Glutamatergic neuron (in vitro differentiated cells): ENCODE measurements at places on chromosomes 2 and 18.

DNA sequence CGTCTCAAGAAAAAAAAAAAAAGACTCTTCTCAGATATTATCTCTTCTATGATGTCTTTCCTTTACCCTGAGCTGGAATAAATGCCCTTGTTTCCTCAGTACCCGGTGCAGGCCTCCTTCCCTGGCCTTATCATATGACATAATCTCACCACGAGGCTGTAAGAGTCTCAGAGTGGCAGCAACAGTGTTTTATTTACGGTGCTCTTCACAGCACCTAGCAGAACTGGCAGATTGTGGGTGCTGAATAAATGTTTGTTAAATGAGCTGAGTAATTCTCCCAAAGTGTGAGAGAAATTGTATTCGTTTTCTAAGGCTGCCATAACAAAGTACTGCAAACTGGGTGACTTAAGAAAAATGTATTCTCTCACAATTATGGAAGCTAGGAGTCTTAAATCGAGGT is 82.8 kb upstream of the CD28 start:
- DNase-seq: no peak

- no peak for DNase-seq
Observed at GRCh38 chr2:119536707-119537106, 7.5 kb upstream of the CFAP221 start.

- no peak for DNase-seq
Observed at GRCh38 chr2:238636269-238637073, 209.7 kb downstream of the ASB1 start.

DNA sequence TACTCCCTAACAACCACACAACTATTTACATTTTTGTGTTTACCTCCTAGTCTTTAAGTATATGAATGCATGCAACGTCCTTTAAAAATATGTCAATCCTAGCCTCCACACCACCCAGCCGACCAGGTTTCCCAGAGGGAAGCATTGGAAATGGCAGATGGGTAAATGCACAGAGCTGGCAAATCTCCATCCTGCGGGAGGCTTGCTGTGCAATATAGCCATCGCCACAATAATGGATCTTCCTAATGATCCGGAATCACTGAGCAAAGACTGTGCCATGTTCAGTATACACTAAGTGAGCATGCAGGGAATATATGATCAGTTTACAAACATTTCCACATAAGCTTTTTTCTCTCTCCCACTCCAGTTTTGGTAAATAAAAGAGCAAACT is 131.8 kb downstream of the NEDD4L start:
- DNase-seq: peak; percentile 40

GRCh38 chr2:132642415-132642814 is 27.6 kb downstream of the LYPD1 start:
- DNase-seq: no peak

- DNase-seq: no peak
Observed at GRCh38 chr18:7697306-7697705, 130.2 kb downstream of the PTPRM start.

DNA sequence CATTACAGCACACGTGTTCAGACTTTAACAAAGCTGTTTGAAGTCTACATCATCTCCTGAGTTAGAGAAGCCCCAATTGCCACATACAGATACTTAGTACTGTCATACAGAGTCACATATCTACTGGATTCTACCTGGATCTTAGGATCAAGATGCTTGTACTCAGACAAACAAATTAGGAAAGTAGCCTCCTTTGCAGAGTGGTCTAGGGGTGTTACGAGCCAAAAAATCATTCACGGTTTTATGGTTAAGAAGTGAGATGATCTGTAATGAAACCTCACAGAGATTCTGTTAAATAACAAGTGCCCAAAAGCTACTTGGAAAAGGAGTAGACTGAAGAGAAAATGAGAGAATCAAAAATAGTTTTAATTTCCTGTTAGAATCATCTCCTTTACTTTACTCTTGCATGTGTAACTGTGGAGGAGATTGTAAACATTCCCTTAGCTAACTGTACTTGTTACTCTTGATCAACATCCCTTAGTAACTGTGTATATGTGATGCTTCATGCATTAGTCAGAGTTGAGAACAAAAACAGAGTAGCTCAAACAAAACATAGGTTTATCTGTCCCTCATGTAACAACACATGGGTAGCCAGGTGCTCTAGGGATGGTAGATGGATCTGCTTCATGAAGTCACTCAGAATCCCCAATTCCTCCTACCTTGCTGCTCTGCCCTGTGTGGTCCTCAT is 16.4 kb upstream of the IL1RL1 start:
- DNase-seq: no peak

DNA sequence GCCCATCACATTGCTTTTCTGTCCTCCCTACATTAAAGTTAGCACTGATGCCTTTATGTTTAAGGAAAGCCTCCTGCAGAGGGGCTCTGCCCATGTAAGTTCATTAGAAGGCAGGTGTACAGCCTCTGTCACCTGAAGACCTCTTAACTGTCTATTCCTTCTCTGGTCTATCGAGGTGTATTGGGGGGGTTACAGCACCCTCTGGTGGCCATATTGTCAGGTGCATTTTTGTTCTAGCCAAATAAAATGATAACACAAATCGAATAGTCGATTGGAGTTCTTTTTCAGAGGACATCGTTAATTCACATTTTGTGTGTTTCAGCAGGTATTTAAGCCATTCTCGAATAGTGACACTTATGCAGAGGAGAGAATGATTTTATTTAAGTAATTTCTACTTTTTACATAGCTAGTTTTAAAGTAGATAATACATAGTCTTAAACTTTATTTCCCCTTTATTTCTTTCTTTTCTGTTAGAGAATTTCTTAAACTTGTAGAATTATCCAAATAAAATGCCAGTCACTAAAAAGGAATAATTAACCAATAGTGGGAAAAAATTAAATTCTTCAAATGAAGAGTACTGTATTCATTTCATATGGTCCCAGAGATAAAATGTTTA is 136.8 kb downstream of the NEDD4L start:
- peak; percentile 68 for DNase-seq

GRCh38 chr2:159133797-159134196 is 152.7 kb downstream of the WDSUB1 start:
- no peak for DNase-seq

DNA sequence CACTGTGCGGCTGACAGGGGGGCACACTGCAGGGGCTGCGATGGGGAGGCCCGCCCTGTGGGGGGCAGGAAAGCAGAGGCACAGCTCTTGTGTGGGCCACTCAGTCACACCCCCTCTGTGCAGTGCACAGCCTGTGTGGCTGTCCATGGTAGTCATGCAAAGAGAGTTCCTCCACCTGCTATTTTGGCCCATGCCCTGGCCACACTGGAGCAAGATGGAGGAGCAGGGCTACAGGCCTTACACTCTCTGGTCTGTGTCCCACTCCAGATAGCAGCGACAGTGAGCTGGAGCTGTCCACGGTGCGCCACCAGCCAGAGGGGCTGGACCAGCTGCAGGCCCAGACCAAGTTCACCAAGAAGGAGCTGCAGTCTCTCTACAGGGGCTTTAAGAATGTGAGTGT is 28.5 kb upstream of the FAHD2A start:
- DNase-seq: no peak

GRCh38 chr2:85717308-85718008 is 23.3 kb downstream of the GNLY start:
- DNase-seq: no peak

GRCh38 chr2:7707723-7708122 is 790.5 kb downstream of the RNF144A start:
- no peak for DNase-seq

DNA sequence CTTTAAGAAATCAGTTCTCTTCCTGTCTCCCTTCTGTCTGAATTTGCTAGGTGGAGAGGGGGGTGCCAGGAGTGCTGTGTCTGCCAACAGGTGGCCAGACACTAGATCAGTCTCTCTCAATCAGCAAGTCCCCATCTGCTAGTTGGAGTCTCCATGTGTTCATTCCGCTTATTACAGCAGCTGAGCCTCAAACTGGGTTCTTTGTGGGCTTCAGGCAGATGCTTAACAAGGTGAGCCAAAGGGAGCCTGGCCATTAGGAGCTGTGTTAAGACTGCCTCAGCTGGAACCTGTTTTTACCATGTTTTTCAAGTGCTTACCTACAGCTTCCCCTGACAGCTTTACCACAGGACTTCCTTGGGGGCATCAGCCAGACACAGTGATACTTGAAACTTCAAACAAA is 401.9 kb downstream of the LRP1B start:
- peak; percentile 51 for DNase-seq

GRCh38 chr2:219551441-219552381 is 7.9 kb downstream of the TMEM198 start:
- peak; percentile 57 for DNase-seq

DNA sequence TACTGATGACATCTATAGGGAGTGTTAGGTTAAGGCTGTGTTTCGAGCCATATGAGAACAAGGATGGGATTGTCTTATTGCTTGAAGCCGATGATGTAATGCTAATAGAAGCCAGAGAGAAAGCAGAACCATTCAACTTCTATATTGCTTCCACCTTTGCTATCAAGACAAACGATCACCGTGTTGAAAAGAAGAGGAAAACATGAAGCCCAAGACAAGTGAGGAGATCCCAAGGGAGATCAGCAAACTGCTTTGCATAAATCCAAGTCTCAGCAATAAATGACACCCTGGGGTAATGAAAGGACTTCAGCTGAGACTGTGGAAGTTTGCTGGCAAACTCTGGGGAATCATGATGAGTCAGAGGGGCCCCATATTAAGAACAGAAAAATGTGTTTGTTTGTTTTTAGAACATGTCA is 206.2 kb downstream of the NCKAP5 start:
- no peak for DNase-seq

DNA sequence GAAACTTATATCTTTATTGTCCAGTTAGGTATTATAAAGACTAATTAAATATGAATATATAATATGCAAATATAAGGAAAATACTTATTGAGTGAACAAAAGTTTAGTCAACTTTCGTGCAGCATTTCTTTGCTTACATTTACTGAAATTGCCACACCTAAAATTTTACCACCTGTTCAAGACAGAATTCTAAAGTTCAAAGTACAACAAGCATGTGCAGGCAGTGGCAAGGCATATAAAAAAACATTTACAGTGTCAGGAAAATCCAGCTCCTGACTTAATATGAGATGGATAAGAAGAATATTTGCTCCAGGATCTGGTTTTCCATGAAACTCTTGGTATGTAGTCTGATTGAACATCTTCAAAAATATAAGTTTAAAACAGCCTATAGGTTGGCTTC is 4.8 kb downstream of the ITPRID2 start:
- no peak for DNase-seq

DNA sequence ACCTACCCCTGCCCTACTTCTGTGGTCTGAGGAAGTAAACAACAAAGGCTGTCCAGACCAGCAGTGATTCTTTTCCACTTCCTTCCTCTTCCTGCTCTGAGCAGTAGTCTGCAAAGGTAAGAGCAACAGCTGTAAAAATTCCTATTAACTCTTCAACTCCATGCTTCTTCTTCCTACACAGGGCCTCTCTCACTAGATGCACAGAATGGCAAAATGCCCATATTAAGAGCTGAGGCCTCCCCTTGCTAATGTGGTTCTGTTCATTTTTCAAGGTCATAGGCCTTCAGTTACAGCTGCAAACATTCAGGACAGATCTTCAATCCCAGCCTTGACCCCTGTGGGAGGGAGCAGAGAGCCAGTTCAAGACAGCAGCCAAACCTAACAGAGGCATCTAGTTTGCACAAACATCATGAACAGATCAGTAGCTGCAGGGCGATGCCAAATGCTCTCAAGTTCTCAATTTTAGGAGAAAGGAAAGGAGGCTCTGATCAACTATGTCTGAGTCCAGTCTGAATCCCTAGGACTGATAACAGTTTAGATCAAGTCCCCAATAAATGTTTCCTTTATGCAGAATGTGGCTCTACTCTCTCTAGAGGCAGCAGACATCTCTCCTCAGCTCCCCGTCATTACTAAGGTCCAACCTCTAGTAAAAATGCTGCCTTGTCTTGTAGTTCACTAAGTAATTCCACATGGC is 20.9 kb downstream of the SLC40A1 start:
- DNase-seq: no peak

DNA sequence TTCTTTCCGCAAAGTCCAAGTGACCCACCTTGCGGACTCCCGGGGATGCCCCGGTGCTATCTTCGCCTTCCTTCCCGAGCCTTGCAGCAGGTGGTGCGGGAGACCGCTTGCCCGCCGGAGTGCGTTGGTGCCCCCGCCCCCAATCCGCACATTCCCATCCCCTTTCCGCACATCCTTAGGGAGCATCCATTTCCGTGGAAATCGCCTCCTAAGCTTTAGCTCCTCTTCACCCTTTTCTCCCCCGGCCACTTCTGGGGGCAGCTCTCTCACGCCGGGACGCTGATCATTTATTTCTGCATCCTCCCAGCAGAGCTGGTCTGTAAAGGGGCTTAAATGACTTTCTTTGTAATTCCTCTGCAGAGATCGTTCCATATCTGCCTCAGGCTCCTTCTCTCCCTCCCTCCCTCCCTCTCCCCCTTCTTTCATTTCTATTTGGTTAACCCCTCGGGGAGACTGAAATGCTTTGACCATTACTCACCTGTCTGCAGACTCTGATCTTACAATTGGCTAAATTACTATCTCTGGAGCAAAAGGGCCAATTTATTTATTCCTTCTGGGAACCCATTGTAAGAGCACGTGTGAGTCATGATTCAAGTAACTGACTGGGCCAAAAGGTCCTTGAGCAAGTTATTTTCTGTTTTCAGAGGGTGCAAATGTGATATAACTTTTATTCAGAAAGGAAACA is 1.3 kb upstream of the LYPD1 start:
- peak; percentile 40 for DNase-seq

DNA sequence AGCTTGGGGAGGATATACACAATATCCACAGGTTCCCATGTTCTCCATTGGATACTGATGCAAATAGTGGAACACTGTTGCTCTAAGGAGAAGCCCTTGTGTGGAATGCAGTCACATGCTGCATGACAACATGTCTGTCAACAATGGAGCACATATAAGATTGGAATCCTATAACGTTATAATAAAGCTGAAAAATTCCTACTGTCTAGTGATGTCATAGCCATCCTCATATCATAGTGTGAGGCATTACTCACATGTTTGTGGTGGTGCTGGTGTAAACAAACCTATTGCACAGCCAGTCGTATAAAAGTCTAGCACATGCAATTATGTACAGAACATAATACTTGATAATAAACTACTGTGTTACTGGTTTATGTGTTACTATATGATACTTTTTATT is 394.7 kb downstream of the FBXO15 start:
- no peak for DNase-seq

DNA sequence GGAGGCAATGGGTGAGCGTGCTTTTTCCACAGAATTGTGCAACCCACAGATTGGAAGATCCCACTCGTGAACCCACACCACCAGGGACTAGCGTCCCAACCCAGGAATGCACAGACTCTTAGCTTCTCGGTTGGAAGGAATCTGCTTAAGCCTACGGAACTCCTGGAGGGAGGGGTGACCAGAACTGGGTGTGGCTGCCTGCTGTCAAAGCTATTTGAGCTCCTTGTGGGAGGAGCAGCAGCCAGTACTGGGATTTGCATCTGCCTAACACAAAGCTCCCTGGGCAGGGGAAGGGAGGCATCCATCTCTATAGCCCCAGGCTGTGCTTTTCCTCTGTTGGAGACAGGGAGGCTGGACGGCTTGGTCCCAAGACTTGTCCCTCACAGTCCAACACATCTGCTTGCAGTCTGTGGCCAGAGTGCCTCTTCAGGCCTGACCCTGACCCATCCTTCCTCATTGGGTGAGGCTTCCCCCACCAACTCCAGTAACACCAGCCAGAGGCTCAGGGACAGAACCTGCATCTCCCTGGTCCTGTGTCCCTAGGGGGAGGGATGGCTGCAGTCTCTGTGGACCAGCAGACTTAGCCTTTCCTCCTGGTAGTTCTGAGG is 27.9 kb downstream of the HNMT start:
- no peak for DNase-seq
